ENCODE measurements at places on chromosomes 11 and 22.

DNA sequence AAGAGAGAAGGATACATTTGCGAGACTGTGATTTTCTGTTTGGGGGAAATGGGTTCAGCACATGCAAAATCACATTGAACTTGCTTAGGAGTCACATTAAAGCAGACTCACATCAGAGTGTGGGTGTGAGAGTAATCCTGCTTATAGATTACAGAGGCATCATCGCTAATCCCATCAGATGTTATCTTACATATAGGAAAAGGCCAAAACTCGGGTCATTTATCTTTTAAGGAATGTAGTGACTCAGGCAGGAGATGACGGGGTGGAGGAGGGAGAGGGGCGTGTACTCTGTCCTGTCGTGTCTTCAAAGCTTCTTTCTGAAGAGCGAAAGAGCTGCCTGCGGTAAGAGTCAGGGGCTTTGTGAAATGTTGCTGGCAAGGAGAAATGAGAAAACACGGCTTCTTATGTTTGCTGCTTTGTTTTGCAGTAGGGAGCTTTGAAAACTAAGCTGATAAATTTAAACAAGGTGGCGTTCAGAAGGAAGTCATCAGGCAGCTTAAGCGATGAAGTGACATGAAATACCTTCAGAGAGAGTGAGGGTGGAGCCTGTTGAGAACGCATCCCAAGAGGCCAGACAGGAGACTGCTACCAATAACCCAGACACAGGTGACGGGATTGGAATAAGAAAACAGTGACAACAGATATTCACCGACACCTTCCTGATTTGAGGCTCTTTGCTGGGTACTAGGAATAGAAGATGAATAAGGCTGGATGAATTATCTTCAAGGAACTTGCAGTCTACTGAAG is 2.2 kb upstream of the C11orf16 start:
- no peak for DNase-seq

GRCh38 chr11:134253188-134253993 is at the start of the genes ACAD8 and THYN1:
ACAD8 (plus strand) TSS chr11:134253568; CDS start chr11:134253601, 33 bp downstream.
THYN1 (minus strand) TSS chr11:134253352; CDS start chr11:134252882, 470 bp downstream.
- DNase-seq = peak; percentile 96

- DNase-seq = no peak
These were observed 505.6 kb upstream of the KIRREL3 start for GRCh38 chr11:127506126-127506525.

DNA sequence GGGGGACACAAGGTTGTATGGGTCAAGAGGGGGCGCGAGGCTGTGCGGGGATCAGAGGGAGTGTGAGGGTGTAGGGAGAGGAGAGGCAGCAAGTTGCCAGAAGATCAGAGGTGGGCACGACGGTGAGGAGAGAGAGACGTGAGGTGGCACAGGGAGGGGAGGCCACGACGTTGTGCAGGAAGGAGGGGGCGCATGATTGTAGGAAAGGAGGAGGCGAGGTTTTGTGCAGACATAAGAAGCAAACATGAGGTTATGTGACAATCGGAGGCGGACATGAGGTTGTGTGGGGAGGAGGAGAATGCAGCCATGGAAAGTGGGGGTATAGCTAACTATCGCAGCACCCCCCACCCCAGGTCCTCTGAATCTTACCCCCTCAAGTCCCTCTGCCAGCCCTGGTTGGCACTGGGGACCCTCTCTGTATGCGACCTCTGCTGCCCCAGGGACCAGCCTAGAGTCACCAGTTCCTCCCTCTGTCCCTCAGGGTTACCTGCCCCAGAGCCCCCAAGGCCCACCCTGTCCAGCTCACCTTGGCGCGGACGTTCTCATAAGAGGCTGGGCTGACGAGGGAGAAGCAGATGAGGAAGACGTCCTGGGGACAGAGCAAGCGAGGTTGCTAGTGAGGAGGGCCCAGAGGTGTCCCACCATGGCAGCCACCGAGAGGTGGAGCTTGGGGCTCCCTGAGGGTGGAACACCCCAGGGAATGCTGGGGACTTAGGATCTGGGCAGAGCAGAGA is 12.5 kb downstream of the RAC2 start:
- no peak for DNase-seq

DNA sequence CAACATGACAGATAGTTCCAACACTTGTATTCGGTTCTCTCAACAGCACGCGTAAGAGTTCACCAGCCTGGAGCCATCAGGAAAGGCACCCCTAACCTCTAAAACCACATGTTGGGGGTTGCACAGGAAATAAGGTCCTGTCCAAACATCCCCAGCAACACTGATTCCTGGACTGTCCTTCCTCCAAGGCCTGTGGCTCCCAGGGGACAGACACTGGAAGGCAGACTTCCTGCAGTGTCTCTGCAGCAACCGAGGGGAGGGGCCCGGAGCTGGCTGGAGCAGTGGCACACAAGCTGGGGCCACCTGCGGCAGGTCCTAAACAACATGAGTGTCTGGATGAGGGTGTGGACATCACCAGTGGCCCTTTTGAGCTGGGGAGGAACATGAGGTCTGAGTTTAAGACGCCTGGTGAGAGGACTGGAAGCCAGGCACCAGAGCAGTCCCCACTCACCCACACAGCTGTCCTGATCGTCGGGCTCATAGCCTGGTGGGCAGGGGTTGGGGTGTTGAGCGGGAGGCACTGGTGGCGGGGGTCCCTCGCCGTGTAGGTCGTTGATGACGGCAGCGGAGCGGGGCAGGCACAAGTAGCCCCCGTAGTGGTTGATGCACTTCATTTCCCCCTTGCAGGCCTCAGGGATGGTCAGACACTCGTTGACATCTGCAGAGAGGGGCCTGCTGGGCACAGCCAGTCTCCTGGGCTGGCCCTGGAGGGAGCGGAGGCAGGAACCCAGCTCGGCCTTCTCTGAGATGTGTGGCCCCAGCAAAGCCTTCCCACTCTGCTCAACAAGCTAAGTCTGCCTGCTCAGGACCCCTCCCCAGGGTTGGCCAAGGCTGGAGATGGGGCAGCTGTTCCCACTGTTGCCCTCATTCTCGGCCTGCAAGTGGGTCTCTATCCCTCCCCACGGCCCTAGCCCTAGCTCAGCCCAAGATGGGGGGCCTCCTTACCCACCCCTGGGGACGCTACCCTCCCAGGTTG is 1.6 kb downstream of the EFEMP2 start:
- no peak for DNase-seq

DNA sequence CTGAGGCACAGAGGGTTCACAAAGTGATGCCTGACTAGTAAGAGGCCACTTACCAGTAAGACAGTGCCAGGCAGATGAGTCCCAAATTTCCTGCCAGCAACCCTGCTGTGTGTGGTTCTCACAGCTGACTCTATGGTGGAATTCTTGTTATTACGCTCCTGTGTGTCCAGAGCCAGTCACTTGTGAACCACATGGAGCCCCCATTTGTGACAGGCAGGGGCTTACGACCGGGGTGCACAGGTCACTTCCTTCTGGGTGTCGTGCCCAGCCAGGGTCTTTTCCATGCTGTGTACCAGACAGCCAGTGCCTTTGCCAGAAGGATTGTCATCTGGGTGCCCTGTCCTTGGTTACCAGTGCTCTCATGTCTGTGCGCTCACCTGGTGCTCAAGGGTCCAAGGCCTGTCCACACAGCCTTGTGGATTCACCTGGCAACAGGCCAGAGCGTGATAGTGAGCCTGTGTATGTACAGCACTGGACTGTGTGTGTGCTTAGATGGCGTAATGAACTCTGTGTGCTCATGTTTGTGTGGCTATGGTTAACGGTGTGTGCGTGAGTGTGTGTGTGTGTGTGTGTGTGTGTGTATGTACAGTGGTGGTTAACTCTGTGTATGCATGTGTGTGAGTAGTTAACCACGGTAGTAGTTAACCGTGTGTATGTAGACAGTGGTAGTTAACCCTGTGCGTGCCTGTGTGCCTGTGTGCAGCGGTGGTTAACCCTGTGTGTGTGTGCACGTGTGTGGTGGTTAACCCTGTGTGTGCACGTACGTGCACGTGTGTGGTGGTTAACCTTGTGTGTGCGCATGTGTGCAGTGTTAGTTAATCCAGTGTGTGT is 18.6 kb downstream of the GRAMD4 start:
- no peak for DNase-seq

DNA sequence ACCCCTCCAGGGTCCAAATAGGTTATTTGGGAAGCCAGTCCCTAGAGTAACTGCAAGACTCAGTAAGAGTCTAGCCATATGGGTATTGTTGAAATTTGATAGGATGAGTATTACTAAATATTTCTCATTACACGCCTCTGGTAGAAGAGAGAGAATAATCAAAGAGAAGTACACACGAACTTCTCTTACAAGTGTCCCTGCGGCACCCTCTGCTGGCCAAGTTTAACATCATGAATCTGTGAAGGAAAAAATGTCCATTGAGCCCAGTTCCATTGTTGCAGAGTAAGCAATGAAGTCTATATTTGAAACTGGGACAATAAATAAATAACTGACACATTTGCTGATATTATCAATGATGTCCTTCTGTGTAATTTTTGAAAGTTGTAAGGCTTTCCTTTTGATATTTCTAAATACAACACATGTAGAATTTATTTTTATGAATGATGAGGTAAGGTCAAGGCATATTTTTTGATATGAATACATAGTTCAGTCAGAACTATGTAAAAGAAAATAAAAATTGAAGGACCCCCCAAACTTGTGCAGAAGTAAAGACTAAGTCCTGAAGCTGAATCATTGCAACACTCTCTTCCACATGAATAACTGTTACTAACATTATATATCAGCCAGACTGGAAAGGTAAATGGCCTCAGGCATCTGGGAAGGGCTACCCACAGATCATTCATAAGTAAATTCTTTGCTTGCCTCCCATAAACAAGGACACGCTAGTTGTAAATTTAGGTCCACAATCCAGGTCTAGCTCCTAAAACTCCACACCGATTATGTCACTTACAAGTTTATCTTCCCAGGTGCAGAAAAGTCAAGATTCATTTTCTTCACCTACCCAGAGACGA is 10.0 kb downstream of the OR51L1 start:
- no peak for DNase-seq

DNA sequence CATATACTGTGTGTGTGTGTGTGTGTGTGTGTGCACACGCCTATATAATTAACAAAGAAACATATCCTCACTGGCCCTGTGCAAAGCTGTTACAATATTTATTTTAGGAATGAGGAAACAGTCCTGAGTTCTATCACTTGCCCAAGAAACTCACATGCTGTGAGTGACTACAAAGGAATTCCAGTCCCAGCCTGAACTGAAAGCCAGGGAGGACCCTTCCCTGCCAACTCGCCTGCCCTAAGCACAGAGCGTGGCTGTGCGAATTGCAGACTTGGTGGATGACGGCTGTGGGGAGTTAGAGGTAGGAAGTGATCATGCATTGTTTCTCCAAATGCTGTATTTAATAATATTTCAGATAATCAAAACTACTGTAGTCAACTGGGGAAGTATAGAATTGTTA is 26.4 kb upstream of the CD5 start:
- DNase-seq = no peak

- no peak for DNase-seq
These were observed 41.5 kb downstream of the ST3GAL4 start for GRCh38 chr11:126396965-126397364.

- DNase-seq = no peak
These were observed 3.3 kb downstream of the SCGB1D2 start for GRCh38 chr11:62245271-62245753.

- no peak for DNase-seq
These were observed 23.4 kb upstream of the BDNF start for GRCh38 chr11:27723687-27724086.

DNA sequence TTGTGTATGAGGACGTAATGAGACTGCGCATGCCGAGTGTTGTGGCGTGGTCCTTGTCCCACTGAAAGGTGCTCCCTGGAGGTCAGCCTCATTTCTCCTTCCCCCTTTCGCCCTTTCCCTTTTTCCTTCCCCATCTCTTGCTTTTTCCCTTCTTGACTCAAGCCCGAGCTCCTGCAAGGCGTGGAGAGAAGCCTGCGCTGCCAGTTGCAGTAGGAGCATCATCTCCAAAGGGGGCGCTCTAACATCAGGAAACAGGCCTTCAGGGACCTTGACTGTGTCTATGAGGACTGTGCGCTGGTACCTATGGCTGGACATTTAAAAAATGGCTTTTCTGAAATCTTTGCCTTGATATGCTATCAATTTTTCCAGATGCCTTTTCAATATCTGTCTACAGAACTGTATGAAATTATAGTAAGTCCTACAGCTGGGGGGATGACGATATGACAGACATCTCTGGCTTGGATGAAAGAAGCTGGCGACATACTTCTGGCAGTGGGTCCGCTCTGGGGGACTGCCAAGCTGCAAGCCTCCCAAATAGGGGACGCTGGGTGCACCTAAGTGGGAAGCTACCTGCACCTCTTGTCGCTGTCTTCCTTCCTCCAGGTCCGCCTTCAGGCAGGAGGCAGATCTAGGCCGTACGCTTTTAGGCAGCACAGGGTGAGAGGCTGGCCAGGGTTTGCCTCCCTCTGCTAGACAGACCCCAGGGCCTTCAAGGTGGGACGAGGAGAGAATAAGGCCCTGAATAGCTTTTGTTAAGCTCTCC is 96.5 kb downstream of the NXPE2 start:
- DNase-seq = no peak

DNA sequence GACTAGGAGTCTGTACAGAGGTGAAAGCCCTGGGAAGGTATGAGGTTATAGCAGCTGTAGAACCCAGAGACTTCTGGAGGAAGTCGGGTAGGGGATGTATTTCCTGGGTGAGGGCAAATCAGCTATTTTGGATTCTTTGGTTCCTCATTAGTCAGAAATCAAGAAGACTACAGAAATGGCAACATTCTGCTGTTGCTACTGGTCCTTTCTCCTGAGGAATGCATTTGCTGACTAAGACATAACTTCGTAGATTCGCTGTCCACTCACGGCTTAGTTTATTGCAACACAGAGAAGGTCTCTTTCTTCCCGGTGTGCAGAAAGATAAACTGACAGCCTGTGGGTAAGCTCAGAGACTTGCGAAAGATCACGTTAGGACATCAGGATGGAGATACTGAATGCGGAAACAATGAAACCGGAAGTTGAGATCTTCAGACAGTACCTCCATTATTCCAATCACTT is 25.3 kb upstream of the SESN3 start:
- DNase-seq = no peak

GRCh38 chr22:23152238-23153114 is 7.2 kb downstream of the RAB36 start:
- no peak for DNase-seq

DNA sequence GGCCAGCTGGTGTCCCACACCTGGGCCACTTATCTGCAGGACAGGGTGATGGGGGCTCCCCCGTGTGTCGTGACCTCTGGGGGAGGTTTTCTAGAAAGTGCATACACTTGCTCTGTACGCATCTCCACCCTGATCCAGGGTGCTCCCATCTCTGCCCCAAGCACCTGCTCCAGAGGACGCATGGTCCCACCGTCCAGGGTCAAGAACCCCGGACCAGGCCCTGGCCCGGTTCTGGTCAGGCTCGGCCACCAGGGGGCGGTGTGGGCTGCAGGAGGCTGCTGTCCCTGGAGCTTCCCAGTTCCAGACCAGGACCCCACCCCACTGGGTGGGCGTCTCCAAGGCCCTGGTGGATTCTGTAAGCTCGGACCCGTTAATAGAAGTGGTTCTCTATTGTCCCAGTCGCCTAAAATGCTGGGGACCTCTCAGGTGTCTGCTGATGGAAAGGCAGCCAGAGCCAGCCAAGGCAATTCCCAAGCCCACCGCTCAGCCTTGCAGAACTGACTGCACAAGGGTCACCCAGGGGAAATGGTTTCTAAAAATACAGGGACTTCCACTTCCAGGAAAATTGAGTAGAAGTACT is 34.7 kb upstream of the SEPTIN5 start:
- no peak for DNase-seq
